ENCODE measurements at places on chromosomes 11 and 22.

- no peak for DNase-seq
These were observed 11.0 kb downstream of the TANGO2 start for GRCh38 chr22:20031732-20032406.

DNA sequence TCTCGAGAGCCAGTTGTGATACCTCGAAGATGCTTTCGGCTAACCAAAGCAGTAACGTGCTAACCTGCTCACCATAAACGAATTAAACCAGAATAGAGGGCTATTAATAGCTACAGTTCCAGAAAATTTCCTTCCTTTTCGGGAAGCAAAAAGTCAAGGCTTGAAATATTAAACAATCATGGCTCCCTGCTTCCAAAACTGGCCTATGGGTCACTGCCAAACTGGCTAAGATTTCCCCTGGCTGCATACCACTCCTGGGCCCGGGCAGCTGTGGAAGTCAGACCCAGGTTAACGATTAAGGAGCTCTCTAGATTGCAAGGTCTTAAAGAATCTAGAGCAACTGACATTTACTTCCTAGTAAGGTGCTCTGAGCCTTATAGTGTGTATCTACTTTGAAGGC is 1.7 kb downstream of the AMOTL1 start:
- no peak for DNase-seq

DNA sequence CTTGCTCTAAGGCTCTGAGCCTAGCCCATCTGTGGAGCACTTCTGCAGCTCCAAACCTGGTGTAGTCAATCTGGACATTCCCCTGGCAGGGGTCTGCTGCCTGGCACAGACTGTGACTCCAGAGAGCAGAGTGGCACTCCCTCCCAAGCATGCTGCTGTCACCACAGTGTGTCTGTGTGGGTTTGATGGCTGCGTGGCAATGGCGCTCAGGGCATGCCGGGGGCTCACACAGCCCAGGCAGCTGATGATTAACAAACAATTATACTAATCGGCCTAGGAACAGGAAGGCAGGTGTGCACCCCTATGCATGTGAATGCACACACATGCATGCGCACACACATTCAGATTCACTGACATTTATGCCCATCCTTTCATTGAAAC is 9.0 kb upstream of the NECTIN1 start:
- DNase-seq = no peak

DNA sequence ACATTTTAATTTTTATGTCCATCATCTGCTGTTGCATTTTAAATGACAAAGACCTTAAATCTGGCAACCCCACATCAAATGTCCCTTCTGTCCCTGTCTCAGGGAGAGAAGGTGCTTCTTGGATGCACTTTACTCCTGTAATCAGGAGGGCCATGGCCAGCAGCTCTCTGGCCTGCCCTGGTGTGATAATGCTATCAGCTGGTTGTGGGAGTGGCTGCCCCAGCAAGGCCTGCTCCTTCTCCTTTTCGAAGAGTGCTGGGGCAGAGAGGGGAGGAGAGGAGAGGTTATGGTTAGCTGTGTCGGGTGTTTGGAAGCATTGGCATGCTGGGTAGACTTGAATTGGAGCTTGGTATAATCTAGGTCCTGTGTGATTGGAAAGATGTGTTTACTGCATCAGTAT is 12.8 kb downstream of the TNRC6B start:
- DNase-seq = no peak

GRCh38 chr11:44125598-44125997 is 30.1 kb downstream of the EXT2 start:
- DNase-seq = no peak

DNA sequence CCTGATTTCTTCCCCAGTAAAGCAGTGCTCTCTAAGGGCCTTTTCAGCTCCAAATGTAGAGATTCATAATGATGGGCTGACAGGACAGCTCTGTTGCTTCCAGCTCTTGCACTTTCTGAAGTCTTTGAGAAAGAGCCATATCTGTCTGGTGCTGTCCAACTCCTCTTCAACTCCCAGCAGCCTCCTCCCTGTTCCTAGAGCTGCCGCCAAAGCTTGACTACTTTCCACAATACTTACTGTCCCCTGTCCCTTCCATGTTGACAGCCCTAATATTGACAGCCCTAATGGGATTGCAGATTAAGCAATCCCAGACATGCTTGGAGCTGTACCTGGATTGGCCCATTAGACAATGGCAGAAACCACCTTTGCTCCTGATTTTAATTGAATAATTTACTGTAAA is 29.6 kb downstream of the INSC start:
- DNase-seq = no peak

- peak; percentile 30 for DNase-seq
These were observed 961.8 kb upstream of the CCDC90B start for GRCh38 chr11:84247926-84248325.

DNA sequence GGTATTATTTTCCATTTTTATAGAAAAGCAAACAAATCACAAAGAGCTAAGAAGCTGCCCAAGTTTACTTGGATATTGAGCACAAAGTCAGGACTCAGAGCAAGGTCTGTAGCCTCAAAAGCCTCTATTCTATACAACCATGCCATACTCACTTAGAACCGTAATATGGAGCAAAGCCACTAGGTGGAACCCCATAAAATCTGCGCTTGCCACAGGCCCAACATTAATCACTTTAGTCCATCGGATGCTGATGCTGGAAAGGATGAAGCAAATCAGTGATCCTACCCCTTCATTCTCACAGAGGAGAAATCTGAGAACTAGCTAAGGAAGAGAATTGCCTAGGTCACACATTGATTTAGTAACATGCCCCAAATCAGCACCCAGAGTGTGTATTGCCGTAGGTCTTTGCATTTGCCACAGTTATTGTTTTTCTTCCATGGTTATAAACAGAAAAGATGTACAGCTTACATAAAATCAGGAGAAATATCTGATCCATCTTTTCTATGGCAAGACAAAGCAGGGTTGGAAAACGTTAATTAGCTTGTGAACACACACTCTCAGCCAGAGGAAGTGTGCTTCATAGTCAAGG is 56.7 kb upstream of the RAB38 start:
- peak; percentile 56 for DNase-seq

DNA sequence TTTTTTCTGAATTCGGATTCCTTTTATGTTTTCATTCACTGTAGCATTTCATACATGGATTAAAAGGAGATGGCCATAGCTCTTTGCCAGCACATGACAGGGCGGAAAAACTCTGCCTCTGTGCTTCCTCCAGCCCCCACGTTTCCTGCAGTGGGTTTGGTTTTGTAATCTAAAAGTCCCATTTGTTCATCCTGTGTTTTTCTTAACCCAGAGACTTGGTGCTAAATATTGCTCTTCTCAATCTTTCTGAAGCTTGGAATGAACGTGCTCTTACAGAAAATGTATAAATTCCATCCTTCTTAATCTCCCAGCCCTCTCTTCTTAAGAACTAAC is 89.9 kb downstream of the PPP6R3 start:
- DNase-seq = no peak

DNA sequence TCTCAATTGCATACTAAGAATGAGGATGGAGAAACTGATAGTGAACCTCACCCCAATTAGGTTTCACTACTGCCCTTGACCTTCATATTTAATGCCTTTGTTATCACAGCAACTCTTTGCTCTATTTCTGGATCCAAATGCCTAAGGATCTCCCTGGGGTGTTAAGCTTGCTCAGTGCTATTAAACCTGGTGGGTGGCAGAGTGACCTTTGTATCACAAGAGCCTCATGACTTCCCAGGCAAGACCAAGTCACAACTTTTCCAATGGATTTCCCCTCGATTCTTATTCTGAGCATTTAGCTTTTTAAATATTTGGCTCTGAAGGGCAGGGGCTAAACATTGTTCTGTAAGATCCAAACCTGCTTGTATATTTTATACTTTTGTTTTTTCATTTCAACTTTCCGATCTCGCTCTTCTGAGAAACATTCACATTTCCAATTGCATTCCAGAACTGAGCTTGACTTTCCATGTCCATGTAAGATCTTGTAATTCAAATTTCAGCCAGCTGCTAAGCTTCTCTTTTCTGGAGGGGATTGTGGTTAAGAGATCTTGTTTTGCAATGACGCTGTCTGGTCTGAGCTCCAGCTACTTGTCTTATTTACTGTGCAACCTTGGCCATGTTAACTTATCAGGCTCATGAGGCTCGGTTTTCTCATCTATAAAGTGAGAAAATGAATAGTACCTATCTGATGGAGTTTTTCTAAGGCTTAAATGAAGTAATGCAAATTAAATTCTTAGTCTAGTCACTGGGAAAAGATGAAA is 6.4 kb upstream of the EHF start:
- DNase-seq = peak; percentile 22

DNA sequence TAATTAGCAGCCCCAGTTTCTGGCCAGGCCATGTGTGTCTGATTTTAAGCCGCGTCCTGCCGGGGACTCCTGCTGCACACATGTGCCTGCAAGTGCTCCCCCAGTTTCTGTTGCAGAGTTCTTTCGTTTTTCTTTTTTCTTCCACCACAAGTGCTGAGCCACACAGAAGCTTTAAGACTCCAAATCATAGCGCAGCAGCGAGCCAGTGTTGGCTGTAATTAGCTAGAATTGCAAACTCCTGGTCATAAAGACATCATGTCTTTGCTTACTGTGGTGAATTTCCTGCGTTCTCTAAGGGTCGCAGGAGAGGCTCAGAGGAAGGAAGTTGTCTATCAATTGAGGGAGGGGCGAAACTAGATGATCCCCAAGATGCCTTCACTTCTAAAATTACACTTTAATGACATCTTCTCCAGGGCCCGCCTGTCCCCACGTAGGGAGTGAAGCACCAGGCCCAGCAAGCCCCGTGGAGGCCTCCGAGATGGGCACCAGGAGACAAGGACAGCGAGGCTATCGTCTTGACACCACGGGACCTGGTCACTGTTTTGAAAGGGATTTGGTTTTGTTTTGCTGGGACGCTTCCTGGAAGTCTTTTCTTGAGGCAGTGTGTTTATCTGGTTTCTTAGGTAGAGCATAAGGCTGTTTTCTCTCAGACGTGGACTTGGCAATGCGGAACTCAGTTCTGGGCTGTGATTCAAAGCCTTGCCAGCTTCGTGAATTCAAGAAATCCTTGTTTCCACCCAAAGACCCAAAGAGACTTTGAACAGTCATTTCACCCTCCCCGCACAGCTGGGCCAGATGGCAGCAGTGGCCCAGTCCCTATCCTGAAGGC is 71.8 kb downstream of the UBASH3B start:
- peak; percentile 62 for DNase-seq

GRCh38 chr11:75919525-75919924 is 104.5 kb downstream of the UVRAG start:
- no peak for DNase-seq

DNA sequence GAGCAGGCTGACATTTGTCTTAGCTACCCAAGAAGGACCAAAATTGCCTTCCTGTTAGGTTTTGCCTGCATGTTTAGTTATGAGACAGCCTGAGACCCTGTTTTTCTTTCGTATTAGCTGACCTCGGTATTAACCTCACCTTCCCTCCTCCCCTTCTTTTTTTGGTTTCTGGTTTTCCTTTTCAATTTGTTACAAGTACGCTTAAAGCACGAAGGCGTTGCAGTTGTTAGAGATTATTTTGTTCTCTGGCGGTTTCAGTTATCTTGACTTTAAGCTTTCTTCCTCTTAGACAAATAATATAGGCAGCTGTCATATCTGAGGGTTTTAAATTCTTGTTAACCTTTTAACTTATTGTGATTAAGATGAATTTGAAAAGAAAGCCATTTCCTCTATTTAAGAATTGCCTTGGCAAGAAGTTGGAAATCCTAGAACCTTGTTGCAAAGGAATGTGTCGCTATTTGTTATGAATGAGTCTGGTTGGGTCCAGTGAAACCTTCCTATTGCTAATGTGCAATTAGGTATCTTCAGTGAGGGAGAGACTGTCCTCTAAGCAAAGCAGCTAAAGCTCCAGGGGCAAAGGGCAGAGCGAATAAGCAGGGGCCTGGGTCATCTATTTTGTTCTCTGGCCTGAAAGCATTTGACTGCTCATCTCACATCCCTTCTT is 45.7 kb downstream of the PACS1 start:
- DNase-seq = peak; percentile 28

GRCh38 chr11:97610000-97610399 is 1220.2 kb downstream of the JRKL start:
- DNase-seq = no peak

DNA sequence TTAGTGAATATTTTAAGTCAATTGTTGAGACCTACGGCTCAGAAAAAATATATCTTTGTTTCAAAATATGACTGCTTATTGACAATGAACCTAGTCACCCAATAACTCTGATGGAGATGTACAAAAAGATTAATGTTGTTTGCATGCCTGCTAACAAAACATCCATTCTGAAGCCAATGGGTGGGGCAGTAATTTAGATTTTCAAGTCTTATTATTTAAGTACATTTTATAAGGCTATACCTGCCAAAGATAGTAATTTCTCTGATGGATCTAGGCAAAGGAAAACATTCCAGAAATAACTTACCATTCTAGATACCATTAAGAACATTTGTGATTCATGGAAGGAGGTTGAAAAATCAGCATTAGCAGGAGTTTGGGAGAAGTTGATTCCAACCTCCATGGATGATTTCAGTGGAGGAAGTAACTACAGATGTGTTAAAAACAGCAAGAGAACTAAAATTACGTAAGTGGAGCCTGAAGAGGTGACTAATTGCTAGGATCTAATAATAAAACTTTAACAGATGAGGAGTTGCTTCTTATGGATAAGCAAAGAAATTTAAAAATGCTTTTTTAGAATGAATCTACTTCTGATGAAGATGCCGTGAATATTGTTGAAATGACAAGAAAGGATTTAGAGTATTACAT is 26.4 kb upstream of the OR8D2 start:
- DNase-seq = no peak

- DNase-seq = no peak
These were observed 2.4 kb upstream of the CTSD start for GRCh38 chr11:1765871-1766718.

- no peak for DNase-seq
These were observed 38.7 kb downstream of the CD82 start for GRCh38 chr11:44604171-44604581.

DNA sequence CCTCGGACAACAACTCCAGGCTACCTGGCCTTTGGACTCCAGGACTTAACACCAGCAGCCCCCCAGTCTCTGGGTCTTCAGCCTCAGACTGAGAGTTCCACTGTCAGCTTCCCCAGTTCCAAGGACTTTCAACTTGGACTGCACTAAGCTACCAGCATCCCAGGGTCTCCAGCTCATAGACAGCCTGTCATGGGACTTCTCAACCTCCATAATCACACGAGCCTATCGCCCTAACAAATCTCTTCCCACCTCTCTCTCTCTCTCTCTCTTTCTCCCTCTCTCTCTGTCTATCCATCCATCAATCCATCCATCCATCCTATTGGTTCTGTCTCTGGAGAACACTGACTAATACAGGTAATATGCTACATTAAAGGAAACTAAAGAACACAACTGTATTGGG is 10.7 kb downstream of the RAB30 start:
- DNase-seq = no peak

DNA sequence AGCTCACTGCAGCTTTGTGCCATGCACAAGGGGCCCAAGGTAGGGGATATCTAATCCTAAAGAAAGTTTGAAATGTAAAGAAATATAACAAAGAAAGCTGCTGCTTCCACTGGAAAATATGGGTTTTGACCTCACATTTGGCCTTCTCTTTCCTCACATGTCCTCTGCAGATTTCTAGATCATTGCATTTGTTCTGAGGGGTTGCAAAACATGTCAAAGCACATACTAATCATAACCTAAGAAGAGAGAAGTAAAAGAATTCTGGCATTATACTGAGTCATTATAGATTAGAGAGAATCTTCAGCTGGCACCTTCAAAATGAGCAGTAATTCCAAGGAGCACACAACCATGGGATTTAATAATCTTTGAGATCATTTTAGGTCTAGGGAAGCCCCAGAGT is 92.5 kb upstream of the CHRM4 start:
- DNase-seq = no peak

GRCh38 chr11:86606836-86607481 is 65.5 kb downstream of the ME3 start:
- DNase-seq = peak; percentile 54

All from fibroblast of skin of right quadriceps (primary cell).